ENCODE measurements at places on chromosomes 6 and 20.

- no peak for DNase-seq
Measured at GRCh38 chr6:139711804-139712585, 337.5 kb upstream of the CITED2 start.

GRCh38 chr6:111598181-111598580, 7.5 kb downstream of the TRAF3IP2 start:
- DNase-seq = no peak

- DNase-seq = no peak
Measured at GRCh38 chr6:149499066-149499465, 14.3 kb upstream of the ZC3H12D start.

- DNase-seq = no peak
Measured at GRCh38 chr6:12342664-12343063, 52.5 kb downstream of the EDN1 start.

GRCh38 chr20:53940907-53941545, 129.4 kb downstream of the BCAS1 start:
- DNase-seq = no peak

DNA sequence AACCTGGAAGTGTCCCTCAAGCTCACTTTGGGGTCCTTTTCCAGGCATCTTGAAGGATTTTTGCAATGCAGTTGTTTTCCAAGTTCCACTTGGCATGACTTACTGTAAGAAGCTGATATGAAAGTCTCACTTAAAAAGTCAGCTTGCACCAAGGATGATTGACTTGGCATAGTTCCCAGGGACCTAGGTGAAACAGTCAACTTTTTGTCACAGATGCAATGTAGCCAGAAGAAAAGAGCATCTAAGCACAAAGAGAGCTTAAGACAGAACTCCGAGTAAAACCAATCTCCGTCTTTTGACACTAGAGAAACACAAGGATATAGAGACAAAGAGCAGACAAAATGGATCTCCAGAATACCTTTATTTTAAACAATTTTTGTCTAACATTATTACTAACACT, 2.6 kb upstream of the ZSCAN12 start:
- no peak for DNase-seq

DNA sequence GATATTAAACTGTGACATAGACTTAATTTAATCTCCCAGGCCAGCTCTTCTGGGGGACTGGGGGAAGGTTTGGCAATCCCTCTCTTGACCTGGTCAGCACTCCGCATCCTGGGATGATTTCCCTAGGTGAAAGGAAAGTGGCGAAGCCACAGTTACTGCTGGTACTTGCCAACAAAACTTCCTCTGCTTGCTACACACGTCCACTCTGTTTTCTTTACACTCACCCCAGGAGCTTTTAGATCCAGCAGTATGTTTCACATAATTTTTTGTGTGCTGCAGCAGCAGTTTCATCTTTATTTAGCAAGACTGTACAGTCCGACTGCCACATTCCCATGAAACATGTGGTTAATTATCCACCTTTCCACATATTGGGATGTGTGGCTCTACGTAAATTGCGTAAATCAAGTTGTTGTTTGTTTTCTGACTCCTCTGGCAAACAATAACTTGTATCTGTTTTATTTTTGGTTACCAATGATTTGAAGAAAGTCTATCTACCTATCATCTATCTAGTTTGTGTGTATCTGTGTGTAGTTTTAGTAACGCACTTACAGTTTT, 284.0 kb downstream of the PHF3 start:
- DNase-seq = no peak

GRCh38 chr6:39964530-39964929, 30.3 kb upstream of the MOCS1 start:
- DNase-seq = no peak

GRCh38 chr6:138966870-138967269, 21.2 kb downstream of the REPS1 start:
- no peak for DNase-seq

DNA sequence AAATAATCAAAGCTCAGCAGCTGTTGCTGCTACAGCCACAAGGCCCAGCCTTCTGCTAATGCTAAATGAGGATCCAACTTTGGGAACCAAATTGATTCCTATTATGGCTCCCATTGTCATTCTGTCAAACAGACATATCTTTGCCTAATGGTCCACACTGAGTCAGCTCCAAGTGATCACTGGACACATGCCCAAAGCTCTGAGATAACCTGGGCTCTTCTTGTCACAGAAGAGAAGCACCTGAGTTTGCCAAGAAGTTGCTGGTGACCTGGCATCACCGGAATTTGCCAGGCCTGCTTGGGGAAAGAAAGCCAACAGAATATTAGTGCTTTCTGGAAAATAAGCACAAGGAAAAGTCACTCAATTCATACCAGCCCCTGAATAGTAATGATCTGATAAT, 5.8 kb downstream of the TNFRSF21 start:
- no peak for DNase-seq

DNA sequence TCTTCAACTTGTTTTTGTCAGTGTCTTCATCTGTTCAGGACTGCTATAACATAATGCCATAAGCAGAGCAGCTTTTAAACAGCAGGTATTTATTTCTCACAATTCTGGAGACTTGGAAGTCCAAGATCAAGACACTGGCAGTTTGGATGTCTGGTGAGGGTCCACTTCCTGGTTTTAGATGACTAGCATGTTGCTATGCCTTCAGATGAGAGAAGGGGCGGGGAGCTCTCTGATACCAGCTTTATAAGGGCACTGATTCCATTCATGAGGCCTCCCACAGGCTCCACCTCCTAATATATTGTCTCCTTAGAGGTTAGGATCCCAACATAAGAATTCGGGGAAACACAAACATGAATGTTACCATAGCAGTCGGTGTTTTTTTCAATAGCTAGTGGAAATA, 52.9 kb downstream of the FAM83B start:
- no peak for DNase-seq

GRCh38 chr6:155993240-155993639, 537.6 kb upstream of the NOX3 start:
- DNase-seq = no peak

DNA sequence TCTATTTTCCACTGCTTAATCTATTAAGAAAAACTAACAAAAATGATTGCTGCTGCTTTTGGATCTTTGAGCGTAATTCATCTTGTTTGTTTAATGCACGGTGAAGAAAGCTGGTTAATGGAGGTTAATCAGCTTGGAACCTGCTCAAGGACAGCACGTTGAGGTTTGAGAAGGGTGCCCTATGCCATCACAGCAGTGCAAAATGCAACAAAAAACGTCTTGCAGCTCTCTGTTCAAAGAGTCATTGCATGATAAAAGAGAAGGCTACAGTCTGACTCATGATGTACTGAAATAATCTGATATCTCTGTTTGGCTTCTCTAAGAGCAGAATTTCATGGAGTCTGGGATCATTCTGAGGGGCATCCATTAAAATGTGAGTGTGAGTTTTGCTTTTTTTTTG, 80.6 kb upstream of the PREP start:
- DNase-seq = no peak

GRCh38 chr6:154408891-154409500, 52.4 kb upstream of the IPCEF1 start:
- no peak for DNase-seq

- DNase-seq = no peak
Measured at GRCh38 chr20:25081065-25081729, 744 bp downstream of the VSX1 start.

DNA sequence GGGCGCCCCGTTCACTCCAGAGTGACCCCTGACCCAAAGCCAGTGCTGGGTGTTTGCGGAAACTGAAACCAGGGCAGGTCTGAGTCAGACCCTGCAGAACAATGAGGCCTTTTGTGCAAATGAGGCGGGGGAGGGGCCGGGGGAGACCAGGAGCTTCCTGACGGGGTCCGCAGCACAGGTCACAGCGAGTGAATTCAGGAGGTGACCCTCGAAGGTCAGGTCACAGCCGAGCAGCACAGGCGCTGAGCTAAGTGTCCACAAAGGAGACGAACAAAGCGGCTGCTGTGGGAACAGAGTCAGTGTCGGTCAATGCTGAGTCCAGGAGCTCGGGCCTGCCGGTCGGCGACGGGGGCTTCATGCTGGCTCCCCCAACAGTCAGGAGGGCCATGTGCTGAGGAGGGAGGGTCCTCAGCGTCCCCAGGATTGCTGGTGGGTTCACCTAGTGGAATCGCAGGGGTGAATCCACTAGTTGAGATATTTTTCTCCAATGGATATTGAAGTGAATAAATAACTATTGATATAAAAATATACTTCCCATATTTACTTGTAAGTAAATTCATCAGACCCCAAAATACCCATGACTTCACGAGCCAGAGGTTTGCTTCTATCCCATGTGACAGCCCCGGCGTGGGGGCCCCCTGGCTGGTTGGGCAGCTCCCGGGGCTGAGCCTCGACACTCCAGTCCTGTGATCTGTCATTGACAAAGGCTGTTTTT, 188.4 kb upstream of the SULF2 start:
- DNase-seq = no peak

- no peak for DNase-seq
Measured at GRCh38 chr20:63831993-63832686, 1.1 kb upstream of the ZBTB46 start.

DNA sequence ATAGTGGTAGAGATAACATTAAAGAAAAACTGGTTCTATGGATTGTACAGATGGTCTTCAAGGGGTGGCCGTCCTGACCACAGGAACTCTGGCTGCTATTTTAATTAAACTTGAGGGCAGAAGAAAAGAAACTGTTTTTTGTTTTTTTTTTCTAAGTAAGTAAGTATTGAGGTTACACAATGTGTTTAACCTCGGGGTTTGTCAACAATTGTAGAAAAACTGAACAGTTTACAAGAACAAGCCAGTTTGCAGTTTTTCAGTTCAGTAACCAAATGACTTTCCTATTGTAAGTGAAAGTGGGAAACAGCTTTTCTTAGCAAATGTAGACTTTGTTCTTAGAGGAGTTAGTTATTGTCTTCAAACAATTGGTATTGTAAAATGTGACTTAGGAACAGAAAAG, 77.0 kb downstream of the PLCB1 start:
- DNase-seq = no peak

GRCh38 chr6:4274382-4275082, 139.2 kb upstream of the ECI2 start:
- DNase-seq = no peak

GRCh38 chr6:70151616-70152015, 151.3 kb downstream of the COL9A1 start:
- no peak for DNase-seq

GRCh38 chr20:3865152-3865886, 18.7 kb downstream of the MAVS start:
- DNase-seq = no peak

GRCh38 chr6:34834789-34835518, 43.1 kb downstream of the BLTP3A start:
- no peak for DNase-seq

DNA sequence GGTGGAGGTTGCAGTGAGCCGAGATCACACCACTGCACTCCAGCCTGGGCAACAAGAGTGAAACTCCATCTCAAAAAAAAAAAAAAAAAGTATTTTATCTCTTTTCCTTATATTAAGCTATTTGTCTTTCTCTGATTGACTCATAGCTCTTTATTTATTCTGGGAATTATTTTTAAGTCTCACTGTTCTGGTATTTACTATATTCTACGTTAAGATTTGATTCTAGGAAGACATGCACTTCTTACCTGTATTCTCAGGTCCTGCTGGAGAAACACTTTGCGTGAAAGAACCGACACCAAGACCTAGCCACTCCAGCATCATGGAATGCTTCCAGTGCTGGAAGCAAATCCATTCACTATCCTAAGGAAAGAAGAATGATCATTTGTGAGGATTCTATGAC, 17.6 kb downstream of the ZNFX1 start:
- no peak for DNase-seq

DNA sequence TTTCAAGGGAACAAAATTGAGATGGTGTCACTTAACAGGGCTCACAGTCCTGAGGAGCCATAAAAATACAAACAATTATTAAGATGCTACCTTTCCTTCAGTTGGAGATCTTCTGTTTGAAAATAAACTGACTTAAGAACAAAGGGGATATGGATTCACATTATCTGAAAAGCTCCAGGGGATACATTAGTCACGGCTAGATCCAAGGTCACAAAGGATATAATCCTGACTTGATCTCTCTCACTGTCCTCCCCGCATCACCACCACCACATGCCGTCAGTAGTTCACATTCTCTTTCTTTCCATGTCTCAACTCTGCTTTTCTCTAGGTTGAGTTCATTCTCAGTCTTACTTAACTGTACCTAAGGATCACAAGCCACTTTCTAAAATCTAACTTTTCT, 530.4 kb upstream of the MARCKS start:
- DNase-seq = no peak

- DNase-seq = no peak
Measured at GRCh38 chr20:44231193-44231592, 15.9 kb upstream of the GDAP1L1 start.

DNA sequence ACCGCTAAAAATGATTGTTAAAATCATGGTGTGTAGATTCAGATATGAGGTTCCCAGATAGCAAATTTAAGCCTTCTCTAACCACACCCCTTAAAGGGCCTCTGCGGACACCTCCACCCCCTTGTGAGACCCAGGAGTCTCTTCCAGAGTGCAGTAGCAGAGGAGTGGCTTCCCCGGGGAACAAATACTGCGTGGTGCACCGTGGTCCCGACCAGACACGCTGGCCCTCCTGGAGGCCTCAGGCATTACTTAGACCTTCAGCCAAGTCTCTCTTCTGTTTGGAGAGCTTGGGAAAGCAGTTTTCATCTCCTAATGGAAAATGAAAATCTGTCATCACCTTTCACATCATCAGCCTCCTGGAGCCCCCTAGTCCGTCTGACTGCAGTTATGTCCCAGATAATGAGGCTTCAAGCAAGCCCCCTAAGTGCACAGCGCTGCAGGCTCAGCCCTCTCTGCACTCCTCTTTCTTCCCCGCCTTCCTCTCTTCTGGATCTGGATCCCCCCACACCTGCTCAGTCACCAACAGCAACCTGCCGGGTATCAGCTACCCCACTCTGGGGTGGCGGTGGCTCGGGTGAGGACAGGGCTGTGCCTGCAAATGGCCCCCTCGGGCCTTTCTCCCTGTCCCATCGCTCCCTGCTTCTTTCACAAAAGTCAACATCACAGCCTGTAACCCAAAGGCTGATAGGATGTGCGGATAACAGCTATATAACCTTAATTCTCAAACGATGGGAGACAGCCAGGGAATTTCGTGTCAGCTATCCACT, 58.8 kb upstream of the TAGAP start:
- DNase-seq = no peak

- DNase-seq = no peak
Measured at GRCh38 chr6:66048684-66049474, 341.9 kb upstream of the EYS start.

DNA sequence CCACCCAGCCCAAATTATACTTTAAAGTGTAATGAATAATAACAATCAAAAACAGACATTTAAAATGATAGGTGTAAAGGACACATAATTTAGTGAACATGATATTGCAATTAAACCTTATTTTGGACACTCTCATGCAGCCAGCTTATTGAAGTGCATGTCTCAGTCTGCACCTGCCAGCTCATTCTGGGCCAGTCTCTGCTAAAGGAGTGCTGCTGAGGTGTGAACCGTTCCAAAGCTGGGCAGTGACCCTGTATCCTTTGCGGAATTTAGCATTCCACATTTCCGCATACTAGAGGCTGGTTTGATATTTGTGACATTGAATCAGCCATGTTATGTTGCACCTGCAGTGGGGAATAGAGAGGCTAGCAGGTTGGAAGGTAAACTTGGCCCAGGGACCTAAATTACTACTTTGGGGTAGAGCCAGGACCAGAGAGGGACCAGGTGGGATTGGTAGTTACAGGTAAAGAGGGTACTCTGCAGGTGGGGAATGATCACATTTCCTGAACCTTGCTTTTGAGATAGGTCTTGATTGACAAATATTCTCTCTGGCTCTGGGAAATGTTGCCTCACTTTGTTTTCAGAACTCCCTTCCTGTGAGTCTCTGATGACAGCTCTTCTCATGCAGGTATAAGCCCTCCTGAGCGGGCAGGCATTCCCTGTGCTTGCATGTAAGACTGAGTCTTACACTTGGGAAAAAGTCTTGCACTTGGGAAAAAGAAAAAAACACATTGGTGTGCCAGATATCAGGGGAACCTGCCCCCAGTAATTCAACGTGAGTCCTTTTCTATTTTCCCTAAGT, 26.2 kb downstream of the TULP4 start:
- no peak for DNase-seq
